ENCODE measurements at places on chromosomes 2 and 18.

DNA sequence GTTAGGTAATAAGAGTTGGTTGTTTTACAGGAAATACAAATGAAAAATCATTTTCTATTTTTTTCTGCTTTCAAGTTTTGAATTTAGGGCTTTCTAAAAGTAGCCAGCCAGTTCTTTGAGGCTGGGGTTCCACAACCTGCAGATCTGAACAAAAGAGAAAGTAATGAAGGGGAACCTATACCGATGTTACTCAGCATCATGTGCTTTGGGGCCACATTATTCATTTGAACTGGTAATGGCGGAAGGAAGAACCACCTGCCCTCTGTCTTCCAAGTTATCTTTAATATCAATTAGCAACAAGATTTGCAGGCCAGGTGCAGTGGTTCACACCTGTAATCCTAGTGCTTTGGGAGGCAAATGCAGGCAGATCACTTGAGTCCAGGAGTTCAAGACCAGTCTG, 12.9 kb upstream of the MRO start:
- DNase-seq: peak; percentile 11

GRCh38 chr2:187614756-187615155, 60.5 kb upstream of the TFPI start:
- DNase-seq: no peak

DNA sequence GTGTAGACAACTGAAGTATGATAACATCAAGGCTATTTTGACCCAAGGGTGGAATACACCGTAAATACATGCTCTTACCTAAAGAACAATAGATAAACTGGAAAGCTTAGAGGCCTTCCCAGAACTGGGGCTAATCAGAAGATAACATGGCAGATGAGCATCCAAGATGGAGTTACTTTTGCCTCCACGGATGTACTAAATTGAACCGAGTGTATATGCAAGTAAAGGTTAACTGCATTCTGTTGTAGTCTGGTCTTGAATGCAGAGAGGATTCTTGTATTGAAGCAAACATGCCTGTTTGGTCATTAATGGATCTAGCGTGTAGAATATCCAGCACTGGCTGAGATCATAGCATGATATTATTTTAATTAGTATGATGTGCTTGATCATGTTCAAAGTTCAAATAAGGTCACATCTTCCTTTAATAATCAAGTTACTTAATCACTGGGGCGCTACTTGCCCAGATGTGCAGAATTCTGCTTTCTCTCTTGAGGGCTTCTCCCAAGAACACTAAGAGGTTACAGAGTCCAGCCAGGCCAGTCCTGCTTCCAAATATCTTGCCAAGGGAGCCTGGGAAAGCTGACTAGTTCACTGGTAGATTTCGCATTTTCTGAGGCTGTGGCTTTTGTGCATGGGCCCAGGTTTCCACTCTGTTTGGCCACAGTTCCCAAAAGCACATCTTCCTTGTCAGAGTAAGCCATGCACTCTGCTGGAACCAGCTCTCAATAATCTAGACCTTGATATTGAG, 37.5 kb upstream of the ACSL3 start:
- DNase-seq: no peak

DNA sequence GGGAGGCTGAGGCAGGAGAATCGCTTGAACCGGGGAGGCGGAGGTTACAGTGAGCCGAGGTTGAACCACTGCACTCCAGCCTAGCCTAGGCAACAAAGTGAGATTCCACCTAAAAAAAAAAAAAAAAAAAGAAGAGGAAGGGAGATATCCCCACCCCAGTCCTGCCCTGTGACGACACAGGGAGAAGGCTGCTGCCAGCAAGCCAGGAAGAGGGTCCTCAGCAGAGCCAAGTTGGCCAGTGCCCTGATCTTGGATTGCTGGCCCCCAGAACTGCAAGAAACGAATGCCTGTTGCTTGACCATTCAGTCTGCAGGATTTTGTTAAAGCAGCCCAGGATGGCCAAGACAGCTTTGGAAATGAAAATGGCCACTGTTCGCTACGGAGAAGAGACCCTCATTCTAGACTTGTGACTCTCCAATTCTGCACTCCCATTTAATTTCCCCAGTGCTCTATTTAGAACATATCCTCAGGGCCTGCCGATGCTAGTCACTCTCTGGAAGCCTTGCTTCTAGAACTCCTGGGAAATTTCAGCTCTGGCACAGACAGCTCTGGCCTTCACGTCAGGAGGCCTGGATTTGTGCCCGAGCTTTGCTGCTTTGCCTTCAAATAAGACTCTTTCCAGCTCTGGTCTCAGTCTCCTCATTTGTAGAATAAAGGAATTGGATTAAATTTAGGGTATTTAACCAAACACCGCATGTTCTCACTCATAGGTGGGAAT, 15.7 kb upstream of the AMMECR1L start:
- DNase-seq: no peak

GRCh38 chr2:128492966-128493811, 174.5 kb upstream of the HS6ST1 start:
- peak; percentile 49 for DNase-seq

DNA sequence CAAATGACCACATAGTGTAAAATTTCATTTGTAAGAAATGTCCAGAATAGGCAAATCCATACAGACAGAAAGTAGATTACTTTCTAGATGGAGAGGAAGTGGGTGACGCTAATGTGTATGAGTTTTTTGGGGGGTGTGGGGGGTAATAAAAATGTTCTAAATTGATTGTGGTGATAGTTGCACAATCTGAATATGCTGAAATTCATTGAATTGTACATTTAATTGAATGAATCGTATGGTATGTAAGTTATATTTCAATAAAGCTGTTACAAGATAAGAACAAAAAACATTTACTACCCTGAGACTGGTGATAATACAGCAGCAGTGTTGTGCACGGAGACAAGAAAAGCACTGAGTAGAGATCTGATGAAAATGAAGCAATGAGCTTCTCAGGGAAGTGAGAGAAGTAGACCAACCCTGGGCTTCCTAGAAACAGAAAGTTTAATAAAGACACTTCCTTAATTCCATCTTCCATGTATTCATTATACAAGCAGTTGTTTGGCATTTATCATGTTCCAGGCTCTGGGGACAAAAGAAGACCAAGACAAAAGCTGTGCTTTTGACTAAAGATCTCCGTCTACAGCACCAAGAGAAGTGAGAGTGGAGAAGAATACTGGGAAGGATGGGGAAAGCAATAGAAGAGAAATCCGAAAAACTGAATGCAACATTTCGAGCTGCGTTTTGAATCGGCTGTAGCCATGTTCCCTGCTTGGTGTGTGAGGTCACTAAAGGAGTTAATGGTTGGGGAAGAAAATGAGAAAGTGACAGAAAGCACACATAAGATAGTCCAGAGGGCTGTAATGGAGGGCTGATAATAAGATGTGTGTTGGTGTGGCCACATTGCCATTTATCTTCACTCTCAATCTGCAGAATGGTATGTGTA, 1.8 kb upstream of the PDE11A start:
- DNase-seq: no peak

DNA sequence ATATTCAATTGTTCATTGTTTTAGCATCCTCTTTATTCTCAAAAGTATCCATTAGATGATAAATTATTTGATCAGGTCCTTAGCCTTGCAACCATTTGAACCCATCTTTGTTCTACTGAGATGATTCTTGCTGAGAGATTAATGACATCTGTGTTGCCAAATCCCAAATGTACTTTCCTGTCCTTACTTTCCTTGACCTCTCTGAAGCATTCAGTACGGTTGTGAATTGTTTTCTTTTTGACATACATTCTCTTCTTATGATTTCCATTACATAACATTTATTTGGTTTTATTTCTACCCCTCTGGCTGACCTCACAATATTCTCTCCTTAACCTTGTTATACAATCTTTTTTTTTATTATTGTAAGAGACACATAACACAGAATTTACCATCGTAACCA, 1058.6 kb upstream of the CNTNAP5 start:
- DNase-seq: no peak

DNA sequence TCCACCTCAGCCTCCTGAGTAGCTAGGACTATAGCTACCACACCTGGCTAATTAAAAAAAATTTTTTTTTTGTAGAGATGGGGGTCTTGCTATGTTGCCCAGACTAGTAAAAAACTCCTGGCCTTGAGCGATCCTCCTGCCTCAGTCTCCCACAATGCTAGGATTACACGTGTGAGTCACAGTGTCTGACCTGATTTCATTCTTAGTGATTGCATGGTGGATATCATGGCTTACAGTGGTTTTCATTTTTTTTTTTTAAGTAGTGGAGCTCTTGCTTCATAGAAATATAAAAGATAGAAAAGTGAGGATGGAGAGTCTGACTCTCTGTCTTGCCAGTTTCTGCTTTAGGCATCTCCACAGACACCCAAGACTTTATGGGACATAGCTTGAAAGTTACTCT, 83.6 kb downstream of the CDC42EP3 start:
- DNase-seq: no peak

DNA sequence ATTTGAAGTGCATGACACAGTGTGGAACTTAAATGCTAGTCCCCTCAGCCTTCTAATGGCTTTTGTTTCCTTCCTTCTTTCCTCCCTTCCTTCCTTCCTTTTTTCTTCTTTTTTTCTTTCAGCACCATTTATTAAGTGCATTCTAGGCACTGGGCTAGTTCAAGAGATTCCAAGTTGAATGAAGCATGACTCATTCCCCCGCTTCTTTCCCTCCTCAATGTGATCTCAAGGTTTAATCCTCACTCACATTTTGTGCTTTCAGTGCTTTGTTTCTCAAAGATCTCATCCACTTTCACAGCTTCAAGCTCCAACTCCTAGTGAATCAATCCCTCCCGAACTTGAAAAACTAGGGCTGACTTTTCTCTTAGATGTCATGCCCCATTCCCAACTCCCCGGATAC, 90.1 kb downstream of the LBH start:
- DNase-seq: no peak

DNA sequence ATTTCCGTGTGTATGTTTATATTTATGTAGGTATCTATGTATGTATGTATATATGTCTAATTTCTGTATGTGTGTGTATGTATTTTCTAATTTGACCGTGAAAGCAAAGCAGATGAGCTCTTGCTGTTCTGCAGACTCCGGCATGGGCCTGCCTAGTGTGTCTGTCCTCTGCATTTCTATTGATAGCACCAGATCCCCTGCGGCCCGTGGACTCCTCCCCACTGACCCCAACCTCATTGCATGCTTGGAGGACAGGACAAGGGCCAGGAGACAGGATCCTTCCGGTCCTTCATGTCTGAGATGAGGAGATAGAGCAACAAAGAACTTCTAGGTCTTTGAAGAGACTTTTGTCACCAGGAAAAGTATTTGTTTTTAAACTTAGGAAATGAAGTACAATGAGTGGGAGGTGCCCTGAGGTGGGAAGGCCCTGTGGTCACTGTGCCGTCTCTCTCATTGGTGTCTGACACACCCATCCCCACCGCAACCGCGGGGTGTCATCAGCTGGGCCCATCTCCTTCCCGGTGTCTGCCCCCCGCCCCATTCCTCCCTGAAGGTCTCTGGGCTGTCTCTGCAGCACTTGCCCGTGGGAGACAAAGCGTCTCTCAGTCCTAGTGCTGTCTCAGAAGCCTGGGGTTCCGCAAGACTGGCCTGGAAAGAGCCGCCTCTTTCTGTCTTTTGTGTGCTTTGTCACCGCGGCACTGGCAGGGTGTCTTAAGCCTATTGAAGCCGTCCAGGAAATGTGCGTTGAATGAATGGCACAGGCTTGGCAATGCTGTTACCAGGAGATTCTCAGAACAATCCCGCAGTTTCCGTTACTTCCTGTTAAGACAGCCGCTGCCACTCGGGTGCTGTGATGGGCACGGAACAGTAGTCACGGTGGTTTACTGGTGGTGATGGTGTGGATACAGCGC, 216.4 kb downstream of the AGAP1 start:
- no peak for DNase-seq

- no peak for DNase-seq
Observed at GRCh38 chr18:55448420-55448819, 139.6 kb downstream of the TCF4 start.

DNA sequence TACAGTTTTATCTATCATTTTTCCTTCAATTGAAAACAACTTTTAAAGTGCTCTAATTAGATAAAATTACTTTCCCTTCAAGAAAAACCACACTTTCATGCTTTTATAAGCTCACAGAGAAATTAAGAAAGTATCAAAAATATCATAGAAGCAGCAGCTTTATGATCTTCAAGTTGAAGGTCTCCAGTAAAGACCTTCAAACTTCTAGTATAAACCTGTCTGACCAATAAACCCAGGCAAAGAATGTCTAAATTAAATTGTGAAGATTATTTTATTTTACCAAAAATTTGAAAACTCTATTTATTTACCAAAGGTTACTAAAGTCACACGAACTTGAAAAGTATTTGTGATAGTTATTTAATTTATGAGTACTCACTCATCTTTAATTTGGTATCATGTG, 9.3 kb upstream of the SCTR start:
- DNase-seq: no peak

DNA sequence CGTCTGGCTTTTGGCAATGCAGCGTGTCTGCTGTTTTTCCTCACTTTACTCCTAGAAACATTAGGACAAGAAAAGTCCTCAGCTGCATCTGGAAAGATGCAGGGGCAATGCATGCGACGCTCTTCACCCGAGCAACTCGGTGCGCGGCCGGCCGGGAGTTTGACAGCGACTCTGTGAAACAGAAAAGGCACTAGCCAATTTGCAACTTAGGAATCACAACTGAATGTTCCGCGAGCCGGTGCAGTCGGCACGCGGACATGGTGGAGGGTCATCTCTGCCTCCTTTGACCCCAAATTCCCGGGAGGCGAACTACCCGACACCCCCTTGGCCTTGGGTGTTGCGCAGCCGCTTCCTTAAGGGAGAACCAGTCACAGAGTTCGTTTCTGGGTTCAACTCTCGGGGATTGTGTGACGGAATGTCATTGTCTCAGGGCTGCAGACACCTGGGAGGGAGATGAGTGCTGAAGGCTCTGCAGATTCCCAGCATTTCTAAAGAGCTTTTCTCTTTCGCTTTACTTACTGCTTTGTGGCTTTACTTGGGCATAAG, 9.8 kb downstream of the NR4A2 start:
- no peak for DNase-seq

DNA sequence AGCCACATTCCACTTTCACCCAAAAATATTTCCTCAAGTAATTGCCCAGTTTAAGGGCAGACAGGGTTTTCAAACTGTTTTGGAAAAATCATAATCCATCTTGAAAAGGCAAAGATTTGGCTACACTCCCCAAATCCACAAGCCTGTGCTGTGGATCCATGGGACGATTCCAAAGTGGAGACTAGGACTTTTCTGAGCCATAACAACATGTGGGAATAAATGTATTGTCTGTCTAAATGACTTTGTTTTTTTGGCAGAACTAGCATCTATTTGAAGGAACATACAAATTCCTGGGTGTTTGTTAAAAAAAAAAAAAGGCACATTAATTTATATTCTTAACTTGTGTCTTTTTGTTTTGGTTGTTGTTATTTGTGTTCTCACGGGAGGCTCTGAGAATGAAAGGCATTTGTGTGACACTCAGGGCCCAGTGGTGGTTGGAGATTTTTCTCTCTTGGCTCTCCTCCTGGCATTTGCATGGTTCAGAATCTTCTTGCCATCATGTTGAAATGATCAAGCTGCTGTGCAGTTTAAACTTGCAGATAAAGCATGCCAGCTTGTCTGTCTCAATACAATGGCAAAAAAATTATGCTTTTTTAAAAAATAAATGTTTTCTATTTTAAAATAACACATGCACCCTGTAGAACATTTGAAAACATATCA, 277.4 kb downstream of the EN1 start:
- no peak for DNase-seq

GRCh38 chr2:190569994-190570755, 35.7 kb upstream of the NEMP2 start:
- DNase-seq: no peak

All from islet precursor cell (in vitro differentiated cells).